Right cardiac atrium (tissue), 5 donors: ENCODE measurements at places on chromosomes 5 and 9. TPM values are rescaled to one million over a fixed set of nuclear protein-coding genes. Genes with fewer than 3 reads are reported as not detected.

The LRRC70 gene
- total RNA-seq: 2.1 TPM

- DNase-seq: no peak
These were observed 9.8 kb downstream of the REXO4 start for GRCh38 chr9:133408042-133408441.

GRCh38 chr5:54309276-54309675 is 1.1 kb downstream of the ARL15 start:
- no peak for DNase-seq

The SLC1A3 gene
- total RNA-seq: 37.6 TPM

- no peak for DNase-seq
These were observed 53.4 kb downstream of the SLC22A5 start for GRCh38 chr5:132422720-132423437.

DNA sequence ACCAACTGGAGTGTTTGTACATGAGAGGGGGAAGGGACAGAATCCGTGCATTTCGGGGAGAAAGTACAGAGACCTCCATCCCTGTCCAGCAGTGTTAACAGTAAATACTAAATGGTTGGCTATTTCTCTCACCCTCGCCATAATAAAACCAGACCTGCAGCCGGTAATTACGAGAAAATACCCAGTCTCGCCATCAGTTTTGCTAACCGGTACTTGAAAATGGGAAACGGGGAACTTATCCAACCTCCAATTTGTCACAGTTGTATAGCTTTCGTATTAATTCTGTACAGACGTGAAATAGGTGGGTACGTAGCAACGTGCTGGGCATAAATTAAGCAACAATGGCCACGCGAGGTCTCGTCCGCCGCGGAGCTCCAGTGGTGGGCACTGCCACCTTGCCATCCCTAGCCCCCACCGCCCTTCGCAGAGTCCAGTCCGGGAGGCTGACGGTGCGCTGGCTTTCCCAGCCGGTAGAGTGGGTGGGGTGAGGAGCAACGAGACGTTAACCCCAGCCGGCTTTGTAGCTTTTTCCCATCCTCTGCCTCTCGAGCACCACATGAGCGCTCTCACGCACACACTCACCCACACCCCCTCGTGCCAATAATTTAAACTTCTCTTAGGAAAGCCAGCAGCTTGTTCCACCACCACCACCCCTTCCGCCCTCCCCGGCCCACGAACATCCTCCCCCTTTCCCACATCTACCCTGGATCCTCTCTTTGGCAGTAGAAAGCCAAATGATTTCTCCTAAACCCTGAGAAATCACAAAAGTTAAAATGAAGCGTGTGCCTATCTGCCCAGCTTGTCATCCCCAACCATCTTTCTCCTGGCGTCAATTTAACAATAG is 1.8 kb downstream of the ELAVL2 start:
- no peak for DNase-seq

GRCh38 chr5:143057580-143057999 is 287.4 kb downstream of the ARHGAP26 start:
- no peak for DNase-seq

DNA sequence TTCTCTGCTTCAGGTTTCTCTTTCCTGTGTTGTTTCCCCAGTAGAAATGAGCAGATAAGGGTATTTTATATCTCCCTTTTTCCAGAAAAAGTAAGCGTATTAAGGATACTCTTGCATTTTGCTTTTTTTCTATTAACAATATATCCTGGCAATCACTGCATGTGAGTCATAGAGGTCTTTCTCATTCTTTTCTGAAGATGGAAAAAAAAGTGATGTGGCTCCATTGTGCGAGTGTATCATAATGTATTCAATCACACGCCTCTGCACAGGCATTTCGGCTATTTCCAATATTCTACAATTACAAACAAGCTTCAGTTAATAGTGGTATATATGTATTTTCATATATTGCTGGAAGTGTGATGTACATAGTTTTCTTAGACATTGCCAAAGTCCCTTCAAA is 155.9 kb downstream of the MED27 start:
- DNase-seq: no peak
